ENCODE measurements at places on chromosomes 2 and 18.

DNA sequence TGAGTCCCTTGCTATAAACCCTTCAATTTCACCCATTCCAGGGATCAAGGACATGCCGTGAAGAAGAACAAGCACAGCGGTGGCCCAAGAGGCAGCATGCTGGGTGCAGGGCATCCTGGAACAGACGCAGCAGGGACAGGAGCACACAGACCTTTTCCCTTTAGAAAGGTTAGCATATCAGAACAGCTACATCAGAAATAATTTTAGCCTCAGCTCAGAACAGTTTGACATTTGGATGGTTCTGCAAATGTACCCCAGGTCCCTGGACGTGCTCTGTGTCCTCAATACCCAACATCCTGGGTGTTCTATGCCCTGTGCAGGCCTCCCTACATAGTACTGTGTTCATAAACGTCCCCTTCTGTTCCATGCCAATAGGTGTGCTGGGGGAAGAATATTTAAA lies 80.4 kb downstream of the MYOM1 start:
- no peak for DNase-seq

DNA sequence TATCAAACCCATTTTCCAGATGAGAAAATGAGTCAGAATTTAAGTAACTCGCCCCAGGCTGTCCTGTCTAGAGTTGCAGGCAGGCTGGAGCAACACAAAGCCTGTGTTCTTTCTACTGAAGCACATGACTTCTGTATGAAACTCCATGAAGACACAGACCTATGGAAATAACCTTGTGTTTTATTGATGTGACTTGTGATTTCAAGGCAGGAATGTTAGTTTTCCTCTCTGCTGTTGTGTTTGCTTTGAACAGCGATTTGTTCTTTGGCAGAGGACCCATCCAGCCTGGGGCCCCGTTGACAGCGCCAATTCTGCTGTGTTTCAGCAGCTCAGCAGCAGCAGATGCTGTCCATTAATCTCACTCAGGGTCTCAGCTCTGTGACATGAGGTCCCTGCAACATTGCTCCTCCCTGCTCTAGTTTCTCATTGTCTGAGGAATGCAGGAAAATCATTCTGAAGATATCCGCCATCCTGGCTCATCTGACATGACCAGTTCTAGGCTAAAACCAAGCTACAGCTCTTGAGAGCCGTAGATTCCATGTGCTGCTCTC lies 344.3 kb upstream of the RAB12 start:
- DNase-seq = no peak

DNA sequence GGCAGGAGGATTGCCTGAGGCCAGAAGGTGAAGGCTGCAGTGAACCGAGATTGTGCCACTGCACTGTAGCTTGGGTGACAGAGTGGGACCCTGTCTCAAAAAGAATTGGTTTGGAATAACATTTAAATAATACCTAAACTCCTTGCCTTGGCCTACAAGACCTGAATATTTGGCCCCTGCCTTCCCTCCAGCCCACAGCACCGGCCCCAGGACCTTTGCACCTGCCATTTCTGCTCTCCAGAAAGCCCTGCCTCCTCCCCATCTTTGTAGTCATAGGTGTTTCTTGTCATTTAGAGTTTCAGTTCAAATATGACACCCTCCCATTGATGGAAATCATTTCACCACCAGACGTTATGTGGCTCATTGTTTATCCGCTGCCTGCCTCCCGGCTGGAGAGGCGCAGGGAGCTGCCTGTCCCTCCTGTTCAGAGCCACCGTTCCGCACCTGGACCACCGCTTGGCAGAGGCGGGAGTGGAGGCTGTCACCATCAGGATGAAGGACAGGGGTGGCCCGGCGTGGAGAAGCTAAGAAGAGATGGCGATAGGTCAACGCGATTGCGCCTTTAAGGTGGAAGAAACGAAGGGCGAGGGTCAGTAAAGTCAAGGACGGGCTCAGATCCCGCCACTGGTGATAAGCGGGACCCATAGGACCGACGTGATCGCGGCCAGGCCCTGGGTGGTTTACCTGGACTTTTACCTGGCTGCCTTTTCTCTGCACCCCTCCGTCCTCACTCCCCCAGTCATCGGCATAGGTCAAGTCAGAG lies 638 bp upstream of the LPIN1 start:
- DNase-seq = no peak

DNA sequence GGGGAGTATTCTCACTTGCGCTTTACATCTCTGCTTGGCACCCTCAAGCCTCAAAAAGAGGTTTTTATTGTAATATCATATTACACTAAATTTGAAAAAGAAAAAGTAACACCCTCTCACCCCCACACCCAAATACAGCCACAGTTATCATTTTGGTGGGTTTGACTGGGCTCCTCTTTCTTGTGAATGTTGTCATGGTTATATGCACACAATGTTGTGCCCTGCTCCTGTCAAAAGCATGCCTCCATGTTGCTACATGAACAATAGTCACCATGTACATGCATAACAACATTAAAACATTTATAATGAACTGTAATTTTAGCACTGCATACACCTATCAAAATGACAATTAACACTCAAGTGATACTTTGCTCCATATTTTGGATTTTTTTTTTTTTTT lies 100.2 kb downstream of the BCL2L11 start:
- DNase-seq = no peak

DNA sequence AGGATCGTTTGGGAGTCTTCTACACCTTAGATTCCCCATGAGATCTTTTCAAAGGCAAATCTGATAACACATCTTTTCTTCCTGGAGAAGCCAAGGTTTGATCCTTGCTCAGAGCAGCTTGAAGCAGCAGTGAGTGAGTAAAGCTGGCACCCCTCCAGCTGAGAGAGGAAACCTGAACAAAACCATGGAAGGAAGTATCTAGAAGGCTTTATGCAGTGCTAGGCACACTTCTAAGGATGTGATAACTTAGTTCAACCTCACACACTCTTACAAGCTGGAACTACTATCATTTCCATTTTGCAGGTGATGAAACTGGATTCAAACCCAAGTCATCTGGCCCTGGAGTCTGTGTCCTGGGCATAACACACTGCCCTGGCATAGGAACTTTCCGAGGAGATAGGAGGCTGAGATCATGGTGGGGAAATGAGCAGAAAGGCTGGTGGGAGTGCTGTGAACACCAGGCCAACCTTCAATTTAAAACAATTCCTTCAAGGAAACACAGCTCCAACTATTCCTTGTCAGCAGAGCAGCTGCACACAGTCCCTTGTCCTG lies 71.2 kb downstream of the CTAGE1 start:
- DNase-seq = no peak
